ENCODE measurements at places on chromosomes 1 and 21.

- DNase-seq = no peak
These were observed 12.6 kb downstream of the SLAMF8 start for GRCh38 chr1:159839116-159839849.

DNA sequence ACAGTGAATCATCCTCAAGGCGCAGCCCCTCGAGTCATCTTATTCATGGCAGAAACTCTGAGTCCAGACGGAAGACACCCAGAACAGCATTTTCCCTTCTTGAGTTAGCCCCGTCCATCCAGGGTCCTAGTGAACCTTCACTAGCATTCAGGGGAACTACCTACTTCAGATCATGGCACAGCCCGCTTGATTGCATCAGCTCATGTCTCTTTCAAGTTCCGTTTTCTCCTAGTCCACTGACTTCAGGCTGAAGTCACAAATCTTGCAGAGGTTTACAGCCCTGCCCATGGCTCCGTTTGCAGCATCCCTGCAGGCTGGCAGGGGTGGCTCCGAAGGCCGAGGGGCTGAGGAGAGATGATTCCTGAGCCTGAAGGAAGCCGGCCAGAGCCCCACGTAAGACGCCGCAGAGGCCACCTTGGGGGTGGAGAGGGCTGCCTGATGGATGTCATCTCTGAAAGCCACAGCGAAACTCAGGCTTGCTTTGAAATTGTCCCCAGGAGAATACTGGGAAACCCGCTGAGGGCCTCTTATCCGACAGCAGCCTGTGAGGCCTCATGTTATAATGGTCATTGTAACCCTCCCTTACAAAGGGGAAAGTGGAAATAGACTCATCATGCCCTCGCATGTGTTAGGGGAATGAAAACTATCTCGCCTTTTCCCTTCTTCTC lies 310.2 kb upstream of the AJAP1 start:
- DNase-seq = no peak

GRCh38 chr1:163131981-163132380 lies 62.8 kb downstream of the RGS4 start:
- DNase-seq = no peak

- no peak for DNase-seq
These were observed 66.8 kb downstream of the SAMSN1 start for GRCh38 chr21:14479241-14479786.

DNA sequence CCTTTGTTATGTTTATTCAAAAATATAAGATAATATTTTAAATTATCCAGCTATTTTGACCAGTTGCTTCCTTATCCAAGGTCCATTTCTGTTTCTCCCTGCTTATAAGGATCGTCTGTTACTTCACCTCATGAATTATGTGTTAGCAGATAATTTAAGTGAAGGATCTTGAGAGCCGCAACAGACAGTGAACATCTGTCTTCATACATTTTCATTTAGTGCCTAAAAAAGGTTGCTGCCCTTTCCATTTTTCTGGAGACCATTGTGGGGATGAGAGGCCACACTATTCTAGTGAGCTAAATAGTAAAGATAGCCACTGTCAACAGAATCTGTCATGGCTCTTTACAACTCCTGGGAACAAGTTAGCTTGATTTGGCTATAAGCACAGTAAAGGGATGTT lies 154.0 kb downstream of the CLEC20A start:
- DNase-seq = no peak

- no peak for DNase-seq
These were observed 40.0 kb downstream of the CLDN17 start for GRCh38 chr21:30126576-30126975.

DNA sequence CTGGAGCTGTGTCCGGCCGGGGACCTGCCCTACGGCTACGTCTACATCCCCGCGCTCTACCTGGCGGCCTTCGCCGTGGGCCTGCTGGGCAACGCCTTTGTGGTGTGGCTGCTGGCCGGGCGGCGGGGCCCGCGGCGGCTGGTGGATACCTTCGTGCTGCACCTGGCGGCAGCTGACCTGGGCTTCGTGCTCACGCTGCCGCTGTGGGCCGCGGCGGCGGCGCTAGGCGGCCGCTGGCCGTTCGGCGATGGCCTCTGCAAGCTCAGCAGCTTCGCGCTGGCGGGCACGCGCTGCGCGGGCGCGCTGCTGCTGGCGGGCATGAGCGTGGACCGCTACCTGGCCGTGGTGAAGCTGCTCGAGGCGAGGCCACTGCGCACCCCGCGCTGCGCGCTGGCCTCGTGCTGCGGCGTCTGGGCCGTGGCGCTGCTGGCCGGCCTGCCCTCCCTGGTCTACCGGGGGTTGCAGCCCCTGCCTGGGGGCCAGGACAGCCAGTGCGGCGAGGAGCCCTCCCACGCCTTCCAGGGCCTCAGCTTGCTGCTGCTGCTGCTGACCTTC lies 412 bp downstream of the GPR25 start:
- DNase-seq = no peak

DNA sequence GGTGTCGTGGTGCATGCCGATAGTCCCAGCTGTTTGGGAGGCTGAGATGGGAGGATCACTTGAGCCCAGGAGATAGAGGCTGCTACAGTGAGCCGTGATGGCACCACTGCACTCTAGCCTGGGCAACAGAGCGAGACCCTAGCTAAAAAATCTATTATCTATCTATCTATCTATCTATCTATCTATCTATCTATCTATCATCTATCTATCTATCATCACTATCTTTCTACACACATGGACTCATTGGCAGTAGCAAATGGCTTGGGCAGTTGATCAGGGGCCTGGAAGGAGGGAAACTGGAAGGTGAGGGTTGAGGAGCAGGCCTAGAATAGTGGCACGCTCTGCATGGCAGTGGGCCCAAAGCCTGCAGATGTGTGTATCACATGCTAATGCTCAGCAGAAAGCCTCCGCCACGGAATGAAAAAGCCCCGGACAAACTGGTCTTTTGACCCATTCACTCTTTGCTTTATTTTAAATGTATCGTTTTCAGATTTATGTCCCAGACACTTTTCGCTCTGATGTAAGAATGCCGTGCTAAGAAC lies 7.3 kb upstream of the HUNK start:
- no peak for DNase-seq

DNA sequence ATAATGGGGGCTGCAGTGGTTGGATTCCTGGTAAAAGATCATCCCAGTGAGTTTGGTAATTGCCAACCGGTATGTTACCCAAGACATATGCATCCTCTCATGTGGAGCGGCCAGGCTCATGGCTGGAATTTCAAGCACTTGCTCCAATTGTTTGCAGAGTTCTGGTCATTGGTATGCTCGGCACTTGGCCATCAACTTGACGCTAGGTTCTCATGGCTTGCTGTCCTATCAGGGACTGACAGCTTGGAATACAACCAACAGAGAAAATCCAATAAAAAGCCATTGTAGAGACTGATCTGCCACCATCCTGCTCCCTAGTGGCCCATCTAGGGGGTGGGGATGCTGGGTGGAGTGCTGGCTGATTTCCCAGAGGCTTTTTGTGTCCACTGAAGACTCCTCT lies 120.9 kb downstream of the EDEM3 start:
- DNase-seq = no peak

DNA sequence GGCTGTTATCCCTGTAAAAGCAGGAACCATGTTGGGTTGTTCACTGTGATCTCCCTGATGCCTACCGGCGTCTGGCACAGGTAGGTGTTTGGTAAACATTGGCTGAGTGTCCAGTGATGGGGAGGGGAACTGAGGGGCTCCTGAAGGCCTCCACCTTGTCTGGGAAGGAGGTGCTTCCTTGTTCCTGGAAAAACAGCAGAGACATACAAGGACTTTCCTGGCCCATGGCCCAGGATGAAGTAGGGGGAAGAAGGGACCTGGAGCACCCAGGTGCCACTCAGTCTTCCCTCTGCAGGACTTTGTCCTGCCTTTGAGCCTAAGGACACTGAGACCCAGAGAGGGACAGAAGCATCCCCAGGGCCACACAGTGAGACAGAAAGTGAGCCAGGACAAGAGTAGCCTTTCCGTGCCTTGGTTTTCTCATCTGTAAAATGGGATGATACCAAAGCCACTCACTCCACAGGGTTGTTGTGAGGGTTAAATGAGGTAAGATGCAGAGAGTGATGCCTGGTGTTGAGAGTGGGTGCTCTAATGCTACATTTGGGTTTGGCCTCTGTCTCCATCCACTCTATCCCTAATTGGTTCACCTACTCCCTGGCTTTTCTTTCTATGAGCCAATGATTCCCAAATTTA lies 6.1 kb upstream of the HEYL start:
- DNase-seq = no peak

Measured in NCI-H2081 (cell line).